NCI-H1092 (cell line): ENCODE measurements at places on chromosomes 11 and 22.

DNA sequence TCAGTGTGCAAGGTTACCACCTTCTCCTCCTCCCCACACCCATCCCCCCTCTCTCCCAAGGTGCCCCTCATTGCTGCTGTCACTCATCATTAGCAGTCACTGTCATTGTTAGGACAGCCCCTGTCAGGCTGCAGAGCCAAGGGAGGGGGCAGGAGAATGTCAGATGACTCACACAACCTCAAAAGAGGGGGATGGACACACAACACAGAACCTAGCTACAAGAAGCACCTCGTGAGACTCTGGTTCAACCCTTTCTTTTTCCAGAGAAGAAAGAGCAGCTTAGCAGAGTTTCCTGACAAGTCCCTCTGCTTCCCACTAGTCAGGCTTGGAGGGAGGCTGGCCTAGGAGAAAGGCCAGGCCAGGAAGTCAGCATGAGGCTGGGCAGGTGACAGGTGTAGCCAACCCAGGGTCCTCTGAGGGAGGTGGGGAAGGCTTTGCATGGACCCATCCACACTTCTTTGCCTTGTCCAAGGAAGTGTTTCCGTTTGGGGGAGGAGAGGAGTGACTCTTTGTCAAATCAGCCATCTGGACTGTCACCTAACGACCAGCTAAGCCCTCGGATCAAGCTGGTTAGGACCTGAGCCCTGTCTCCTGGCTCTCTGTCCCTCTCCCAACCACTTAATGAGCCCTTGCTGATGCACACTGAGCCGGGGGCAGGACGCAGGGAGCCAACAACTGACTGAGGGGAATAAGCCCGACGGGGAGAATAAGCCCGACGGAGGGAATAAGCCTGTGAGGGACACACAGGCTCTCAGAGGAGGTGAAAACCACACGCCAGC lies 18.3 kb downstream of the ADORA2A start:
- DNase-seq, result no peak

GRCh38 chr22:19625331-19626041 lies 88.8 kb upstream of the SEPTIN5 start:
- no peak for DNase-seq

DNA sequence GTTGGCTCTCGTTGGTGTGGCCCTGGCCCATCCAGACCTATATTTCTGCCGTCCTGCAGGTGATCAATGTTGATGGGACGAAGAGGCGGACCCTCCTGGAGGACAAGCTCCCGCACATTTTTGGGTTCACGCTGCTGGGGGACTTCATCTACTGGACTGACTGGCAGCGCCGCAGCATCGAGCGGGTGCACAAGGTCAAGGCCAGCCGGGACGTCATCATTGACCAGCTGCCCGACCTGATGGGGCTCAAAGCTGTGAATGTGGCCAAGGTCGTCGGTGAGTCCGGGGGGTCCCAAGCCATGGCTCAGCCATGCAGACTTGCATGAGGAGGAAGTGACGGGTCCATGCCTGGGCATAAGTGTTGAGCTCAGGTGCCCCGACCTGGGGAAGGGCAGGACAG lies 57.1 kb upstream of the PPP6R3 start:
- no peak for DNase-seq

GRCh38 chr11:30455025-30455424 lies 131.1 kb downstream of the MPPED2 start:
- no peak for DNase-seq

- peak; percentile 8 for DNase-seq
These were observed 8.2 kb downstream of the LRFN4 start for GRCh38 chr11:66864924-66865697.

GRCh38 chr11:35937111-35937510 lies 6.8 kb upstream of the LDLRAD3 start:
- DNase-seq, result no peak

DNA sequence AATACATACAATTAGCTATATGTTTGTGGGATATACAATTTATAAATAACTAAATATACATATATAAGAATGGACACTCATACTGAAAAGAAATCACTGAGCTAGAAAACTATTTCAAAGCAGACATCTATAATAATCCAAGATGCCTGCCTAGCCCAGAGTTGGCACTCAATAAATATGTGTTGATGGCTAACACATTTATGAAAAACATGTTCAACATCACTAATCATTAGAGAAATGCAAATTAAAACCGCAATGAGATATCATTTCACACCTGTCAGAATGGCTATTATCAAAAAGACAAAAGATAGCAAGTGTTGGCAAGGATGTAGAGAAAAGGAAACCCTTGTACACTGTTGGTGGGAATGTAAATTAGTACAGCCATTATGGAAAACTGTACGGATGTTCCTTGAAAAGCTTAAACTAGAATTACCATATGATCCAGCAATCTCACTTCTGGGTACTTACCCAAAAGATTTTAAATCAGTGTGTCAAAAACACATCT lies 29.8 kb downstream of the POU2AF1 start:
- no peak for DNase-seq

DNA sequence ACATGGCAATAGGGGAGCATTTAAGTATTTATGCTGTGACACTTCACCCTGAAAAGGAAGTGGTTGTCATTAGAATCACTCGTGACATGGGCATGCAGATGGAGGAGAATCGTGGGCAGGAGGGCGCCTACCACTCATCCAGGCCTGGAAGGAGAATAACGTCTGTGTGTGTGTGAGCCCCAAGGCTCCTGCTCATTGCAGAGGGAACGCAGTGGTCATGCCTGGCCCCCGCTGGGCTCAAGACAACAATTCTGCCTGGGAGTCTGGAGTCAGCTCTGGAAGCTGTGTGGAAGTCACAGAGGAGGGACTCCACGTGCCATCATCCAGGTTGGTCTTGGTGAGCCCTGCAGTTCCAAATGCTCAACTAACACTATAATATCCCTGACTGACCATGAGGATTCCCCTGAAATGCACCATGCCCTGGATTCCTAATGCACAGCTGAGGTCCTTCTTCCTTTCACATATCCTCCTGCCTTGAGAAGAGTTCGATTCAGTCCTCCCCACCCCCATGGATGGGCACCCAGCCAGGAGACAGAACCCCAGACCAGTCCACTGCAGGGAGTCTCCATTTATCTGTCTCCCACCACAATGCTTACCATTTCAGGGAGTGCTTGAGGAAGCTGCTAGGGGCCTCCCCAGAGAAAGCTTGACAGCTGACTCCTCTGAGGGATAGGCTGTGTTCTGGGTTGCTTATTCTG lies 446.9 kb upstream of the B3GAT1 start:
- DNase-seq, result no peak
